Epithelial cell of esophagus (primary cell): ENCODE measurements at places on chromosomes 16 and 17.

DNA sequence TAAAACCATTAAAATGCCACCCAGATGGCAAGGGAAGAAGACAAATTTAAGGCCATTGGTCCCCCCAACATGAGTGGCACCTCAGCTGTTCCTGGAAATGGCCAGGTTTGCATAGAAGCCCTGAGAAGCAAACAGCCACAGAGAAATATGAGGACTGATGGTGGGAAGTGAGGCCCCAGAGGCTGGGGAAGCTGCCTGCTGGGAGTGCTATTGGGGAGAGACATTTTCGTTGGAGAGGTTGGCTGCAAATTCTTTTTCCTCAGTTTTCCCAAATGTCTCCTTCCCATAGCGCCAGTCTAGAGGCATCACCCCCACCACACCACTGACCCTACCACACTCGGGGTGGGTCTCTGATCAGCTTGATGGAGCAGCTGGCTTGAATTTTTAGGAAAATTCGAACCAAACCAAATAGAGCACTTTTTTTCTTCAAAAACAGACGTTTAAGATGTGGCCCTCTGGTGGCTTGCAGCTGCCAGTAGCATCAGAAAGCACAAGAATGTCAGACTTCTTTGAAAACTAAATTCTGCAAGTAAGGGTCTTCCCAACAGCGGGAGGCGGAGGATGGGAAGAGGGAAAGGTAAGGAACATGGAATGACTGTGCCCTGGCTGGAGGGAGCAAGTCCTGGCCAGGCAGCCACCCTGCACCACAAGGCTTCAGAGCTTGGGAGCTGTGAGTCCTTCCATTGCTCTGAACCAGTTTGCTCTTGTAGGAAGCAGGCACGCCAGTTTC, 13.2 kb upstream of the SLC12A3 start:
- no peak for DNase-seq

DNA sequence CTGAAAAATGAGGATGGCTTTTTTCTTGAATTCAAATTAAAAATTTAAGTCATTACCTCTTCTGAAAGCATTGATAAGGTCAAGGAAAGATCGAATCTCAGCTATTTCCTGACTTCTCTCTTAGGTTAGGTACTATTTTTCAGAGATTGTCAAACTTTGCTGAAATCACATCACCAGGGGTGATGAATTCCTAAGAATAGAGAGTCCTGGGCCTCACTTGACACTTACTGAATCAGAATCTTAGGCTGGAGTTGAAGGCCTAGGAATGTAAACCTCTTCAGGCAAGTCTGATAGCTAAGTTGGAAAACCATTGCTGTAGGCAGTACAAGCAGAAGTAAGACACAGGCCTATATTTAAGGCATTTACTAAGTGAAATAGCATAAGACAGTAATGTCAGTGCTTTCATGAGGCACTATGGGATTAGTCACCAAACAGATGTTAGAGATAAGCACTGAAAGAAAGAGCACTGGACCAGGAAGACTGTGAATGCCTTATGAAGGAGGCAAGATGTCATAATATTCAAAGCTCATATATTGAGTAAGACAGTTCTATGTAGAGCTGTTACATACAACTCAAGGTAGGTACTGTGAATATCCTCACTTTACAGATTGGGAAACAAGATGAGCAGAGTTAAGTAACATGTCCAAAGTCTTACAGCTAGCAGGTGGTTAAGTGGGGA, 21.5 kb downstream of the DCAF7 start:
- DNase-seq, result peak; percentile 62

- DNase-seq, result peak; percentile 11
These were observed 4.2 kb downstream of the CDRT4 start for GRCh38 chr17:15462976-15463772.

DNA sequence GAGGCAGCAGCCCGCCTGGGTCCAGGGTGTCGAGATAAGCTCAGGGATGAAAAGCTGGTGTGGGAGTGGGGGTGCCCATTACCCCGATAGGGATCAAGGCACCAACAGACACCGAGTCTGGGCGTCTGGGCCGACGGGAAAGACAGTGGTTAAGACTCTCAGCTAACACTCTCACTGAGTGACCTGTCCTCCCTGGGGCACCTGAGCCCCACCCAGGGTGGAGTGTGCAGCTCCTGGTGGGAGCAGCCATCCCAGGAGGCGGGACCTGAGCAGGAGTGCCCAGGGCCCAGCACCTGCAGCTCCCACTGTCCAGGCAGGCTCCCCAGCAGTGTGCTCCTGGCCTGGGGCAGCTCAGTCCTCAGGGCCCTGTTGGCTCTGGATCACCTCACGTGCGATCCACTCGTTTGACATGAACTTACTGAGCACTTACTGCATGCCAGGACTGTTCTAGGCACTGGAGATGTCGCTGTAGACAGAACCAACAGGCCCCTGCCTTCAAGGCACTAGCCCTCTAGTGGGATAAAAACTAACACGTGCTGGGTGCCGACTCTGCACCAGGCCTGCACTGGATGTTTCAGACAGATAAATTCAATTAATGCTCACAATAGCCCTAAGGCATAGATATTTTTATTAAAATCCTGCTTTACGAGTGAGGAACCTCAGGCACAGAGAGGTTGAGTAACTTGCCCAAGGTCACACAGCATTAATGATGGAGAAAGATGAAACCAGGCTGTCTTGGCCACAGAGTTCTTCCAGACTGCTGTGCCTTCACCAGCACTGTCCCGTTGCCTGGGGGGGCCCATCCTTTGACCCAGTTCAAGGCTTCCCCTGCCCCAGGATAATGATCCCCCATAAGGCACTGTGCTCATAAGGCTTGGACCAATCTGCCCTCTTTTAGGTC, 1.9 kb downstream of the EVPLL start:
- peak; percentile 32 for DNase-seq

DNA sequence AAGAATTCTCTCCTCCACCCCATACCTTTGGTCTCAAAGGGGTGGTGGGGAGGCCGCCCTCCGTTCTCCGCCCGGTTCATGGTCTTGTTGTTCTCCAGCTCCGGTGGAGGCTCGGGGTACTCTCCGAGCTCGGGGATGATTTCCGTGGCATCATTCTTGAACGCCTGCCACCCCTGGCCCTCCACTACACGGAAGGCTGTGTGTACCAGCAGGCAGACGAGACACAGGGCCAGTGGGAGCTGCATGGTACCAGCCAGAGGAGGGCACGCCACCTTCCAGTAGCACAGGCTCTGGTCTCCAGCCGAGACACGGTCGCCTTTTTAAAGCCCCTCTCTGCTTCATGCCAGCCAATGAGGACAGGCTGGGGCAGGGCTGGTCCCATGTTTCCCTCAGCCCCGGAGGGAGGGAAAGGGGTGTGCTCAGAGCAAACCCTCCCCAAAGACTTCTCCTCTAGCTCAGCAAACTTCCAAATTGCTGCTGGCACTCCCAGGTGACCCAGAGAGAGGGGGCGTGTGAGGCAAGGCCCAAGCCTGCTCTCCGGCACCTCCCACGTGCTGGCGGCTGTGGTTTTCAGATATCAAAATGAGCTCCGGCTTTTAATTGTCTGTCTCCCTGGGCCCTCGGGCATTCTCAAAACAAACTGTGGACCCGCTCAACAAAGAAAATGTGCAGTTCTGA, at the start of gene SOST:
Gene SOST, minus strand, starts transcription at position 295 of the 678 bp plus-strand sequence. Its CDS starts 50 bp downstream, at position 245.
- DNase-seq, result peak; percentile 11

DNA sequence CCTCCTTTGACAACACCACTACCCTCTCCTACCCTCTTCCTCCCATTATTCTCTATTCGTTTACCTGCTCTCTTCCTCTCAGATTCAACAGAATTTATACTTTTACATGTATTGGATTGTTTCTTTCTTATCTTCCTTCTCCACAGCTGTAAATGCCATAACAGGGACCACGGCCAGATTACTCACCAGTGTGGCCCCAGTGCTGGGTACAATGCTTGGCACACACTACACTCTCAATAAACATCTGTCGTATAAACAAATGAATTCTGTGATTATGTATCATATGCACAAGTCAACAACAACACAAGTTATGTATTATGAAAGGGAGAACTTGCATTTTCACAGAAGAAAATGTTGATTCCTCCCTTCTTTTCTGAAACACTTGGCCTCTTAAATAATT, 20.0 kb downstream of the AARSD1 start:
- DNase-seq, result no peak

GRCh38 chr17:58783380-58783779, 27.7 kb downstream of the PPM1E start:
- peak; percentile 61 for DNase-seq

- DNase-seq, result no peak
These were observed 55.7 kb upstream of the FBXO47 start for GRCh38 chr17:39022924-39023323.

GRCh38 chr17:31388770-31389656, 2.5 kb upstream of the RAB11FIP4 start:
- DNase-seq, result peak; percentile 19

DNA sequence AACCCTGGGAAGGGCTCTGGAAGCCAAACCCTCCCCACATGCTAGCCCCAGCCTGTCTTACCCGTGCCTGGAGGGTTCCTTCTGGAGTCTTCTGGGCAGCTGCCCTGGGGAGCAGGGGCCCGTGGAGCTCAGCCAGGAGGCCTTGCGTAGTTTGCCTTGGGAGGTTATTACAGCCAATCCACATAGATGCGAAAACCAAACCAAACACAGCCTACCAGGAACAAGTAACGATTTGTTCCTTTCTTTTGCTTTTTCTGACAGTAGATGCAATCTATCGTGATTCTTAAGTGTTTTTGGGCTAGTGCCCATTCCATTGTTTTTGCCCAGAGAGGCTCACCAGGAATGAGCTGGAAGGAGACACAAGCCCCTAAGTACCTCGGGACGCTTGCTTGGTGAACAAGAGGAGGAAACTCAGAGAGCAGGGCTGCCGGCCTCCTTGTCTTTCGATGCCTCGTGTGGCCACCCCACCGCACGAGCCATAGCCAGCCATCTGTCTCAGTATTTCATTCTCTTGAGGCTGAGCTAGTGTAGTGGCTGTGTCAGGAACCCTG, 102.7 kb upstream of the NOL11 start:
- peak; percentile 20 for DNase-seq

- DNase-seq, result no peak
These were observed 83.9 kb downstream of the HIC1 start for GRCh38 chr17:2138761-2139160.

- peak; percentile 77 for DNase-seq
These were observed 198.8 kb upstream of the CACNG5 start for GRCh38 chr17:66636111-66636510.

GRCh38 chr17:65370669-65371131, 190.7 kb downstream of the AXIN2 start:
- no peak for DNase-seq
